ENCODE measurements at places on chromosomes 6 and 20. TPM values are rescaled to one million over a fixed set of nuclear protein-coding genes. Genes with fewer than 3 reads are reported as not detected.

Gene CFAP61
- not detected for total RNA-seq

Gene PNPLA1
- total RNA-seq, result not detected

Gene PKIB
- 0.78 TPM for total RNA-seq

Gene ANKRD66
- not detected for total RNA-seq

Gene PLEKHG1
- 6.9 TPM for total RNA-seq

Gene SLPI
- total RNA-seq, result not detected

Gene MCM3
- 182 TPM for total RNA-seq

Gene ZFP57
- 12.3 TPM for total RNA-seq

All from activated naive CD8-positive, alpha-beta T cell treated with anti-CD3 and anti-CD28 coated beads, Interleukin-2, amount 10 ng/mL, durations not matched to agents 7 days and 5 days (primary cell).